ENCODE measurements at places on chromosomes 4 and X.

DNA sequence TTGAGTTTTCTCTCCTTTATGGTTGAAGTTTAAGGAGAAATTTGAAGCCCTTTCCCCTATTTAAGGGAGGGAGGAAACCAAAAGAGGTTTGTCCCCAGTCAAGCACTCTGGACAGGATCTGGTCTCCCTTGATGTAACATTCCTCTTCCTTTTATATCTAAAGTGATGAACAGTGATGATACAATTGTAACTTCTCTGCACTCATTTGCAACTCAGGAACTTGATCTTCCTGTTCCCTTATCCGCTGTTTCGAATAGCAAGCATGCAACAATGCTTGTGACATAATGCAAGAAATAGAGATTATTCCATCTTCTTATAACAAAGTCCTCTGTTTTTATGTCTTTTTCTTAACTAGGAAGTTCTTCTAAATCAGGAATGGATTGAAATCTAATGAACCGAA lies 18.3 kb downstream of the ALPK1 start:
- no peak for DNase-seq

DNA sequence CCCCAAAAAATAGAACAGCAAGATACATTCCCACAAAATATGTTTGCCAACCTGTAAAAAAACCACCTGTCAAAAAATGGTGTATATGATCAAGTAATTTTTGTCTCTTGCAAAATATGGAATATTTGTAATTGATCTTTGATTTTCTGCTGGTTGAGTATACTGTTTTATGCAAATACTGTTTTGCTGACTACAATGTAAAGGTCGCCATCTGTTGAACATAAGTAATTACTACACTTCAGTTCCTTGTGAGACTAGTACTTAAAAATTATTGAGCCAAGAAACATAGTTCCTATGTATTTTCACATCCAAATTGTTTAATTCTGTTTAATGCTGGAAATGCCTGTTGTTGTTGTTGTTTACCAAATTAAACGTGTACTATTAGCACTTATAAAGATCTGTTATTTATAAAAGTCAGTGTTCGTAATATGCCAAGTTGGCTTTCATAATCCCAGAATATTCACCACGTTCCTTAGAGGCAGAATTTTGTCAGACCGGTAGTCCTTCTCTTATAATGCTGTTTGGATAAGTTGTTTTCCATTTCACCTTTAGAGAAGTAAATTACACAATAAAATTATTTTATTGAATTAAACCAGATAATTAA lies 144.2 kb downstream of the PDLIM5 start:
- no peak for DNase-seq

- DNase-seq: no peak
These were observed 1.0 kb upstream of the TLR1 start for GRCh38 chr4:38805530-38806145.

GRCh38 chr4:118357601-118358000 lies 4.8 kb upstream of the PRSS12 start:
- no peak for DNase-seq

DNA sequence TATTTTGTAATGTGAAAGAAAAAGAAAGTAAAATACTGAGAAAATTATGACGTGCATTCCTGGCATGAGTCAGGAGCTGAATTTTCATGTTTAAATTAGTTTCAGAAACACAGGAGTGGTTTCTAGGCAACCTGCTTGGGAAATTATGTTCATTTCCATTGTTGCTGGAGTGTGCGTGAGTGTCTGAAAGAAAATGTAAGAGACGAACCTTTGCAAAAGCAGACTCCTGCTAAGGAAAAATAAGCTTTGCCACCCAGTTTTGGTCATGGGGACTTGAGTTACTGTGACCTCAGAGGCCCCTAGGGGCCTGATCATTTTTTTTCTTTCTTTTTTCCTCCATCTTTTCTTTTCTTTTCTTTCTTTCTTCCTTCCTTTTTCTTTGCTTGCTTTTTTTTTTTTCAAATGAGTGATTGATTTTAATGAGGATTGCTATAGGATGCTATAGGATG lies 18.8 kb upstream of the CHRNA9 start:
- no peak for DNase-seq

- DNase-seq: no peak
These were observed 75.2 kb upstream of the NUDT6 start for GRCh38 chr4:122997463-122998101.

GRCh38 chrX:30659421-30659820 lies 6.2 kb downstream of the GK start:
- no peak for DNase-seq

DNA sequence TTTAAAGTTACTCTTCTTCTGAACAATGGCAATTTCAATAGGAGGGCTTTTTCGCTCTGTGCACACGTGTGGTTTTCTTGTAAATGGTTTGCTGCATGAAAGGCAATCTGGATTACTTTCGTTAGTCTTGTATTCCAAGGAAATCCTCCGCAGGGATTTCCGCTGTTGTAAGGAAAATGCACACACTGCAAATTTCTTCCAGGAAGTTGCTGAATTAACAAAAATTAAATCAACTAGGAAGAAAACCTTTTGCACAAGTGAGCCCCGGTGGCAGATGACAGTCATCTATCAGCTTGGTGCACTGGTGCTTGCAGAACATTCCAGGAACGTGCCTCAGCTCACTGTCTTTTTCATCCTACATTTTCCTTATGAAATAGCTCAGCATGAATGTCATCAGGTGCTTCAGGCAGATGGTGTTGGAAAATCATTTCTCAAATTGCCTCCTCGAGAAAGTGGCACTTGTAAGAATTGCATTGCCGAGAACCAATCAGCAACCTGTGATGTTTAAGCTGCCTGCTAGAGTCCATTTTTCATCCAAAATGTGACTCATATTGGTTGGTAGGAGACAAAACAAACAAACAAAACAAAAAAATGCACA lies 272.4 kb upstream of the VCX start:
- DNase-seq: no peak

GRCh38 chr4:67674098-67674497 lies 26.9 kb downstream of the UBA6 start:
- peak; percentile 20 for DNase-seq

DNA sequence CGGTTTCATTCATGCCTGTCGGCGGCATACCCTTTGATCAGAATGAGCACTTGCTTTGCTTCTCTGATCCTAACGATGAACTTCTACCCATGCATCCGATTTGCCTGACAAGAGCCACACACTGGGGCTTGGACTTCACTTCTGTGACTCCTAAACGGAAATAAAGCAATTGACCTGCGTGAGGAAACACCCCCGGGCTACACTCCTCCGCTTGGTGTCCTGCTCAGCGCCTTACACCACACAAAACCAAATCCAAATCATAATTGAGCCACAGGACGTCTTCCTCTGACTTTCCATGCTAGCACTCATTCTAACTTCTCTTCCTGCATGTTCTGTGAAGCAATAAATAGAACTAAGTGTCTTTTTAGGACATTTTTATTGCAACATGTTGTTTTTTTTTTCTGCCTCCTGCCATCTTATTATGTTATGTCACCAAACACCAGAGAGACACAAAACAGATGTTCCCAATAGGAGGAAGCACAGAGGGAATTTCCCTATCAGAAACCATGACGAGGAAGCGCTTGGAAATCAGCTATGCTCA lies 110.8 kb upstream of the FAM9B start:
- peak; percentile 81 for DNase-seq

GRCh38 chrX:47232803-47233332 lies at the start of gene USP11:
Gene USP11 (plus strand): TSS chrX:47233009. CDS start chrX:47233044, 35 bp downstream.
- peak; percentile 76 for DNase-seq

DNA sequence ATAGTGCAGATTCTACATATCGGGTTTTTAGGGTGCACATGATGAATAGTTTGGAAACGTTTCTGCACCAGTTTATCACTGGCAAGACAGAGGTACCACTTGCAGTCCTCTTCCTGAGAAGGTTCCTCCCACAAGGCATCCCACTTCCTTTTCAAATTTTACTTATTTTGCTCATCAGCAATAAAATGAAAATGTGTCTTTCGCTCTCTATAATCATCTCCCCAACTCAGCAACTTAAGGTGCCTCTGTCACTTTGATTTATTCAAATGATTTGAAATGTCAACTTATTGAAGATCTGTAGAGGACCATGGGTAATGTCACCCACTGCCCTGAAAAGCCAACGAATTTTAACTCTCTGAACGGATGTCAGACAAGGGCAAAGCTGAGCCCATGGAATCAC lies 53.2 kb downstream of the VGLL1 start:
- no peak for DNase-seq

DNA sequence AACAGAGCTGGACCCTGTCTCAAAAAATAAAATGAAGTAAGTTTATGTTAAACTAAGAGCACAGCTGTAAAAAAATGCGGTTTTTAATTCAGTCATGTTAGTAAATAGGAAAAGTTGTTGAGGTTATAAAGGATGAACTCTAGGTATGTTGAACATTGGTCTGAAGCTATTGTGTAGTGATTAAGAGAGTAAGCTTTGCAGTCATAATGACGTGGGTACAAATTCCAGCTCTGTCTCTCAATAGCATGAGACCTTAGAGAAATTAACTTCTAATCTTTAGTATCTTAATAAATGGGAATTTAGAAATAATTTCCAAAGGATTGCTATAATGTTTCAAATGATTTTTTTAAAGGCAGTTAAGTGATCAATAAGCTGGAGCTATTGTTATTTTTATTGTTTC lies 2.9 kb upstream of the YTHDC1 start:
- DNase-seq: no peak

DNA sequence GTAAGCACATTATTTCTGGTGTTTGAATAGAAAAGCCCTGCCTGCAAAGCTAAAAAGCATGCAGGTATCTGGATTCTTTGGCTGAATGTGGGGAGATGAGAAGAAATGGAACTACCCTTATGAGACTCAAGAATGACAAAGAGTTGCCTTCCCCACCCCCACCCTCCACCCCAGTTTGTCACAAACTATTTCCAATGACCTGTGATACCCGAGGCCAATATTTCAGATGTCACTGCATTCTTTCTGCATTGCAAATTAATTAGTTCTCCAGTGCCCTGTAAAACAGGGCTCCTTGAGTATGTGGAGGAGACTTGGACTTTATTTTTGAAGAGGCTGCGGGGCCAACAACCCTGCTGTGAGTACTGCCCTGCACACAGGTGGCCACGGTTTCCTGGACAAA lies 116.4 kb downstream of the ZNF827 start:
- no peak for DNase-seq

GRCh38 chr4:1113311-1114009 lies at the start of gene RNF212:
Gene RNF212 (minus strand): TSS chr4:1113564. CDS start chr4:1113464, 100 bp downstream.
- peak; percentile 34 for DNase-seq

DNA sequence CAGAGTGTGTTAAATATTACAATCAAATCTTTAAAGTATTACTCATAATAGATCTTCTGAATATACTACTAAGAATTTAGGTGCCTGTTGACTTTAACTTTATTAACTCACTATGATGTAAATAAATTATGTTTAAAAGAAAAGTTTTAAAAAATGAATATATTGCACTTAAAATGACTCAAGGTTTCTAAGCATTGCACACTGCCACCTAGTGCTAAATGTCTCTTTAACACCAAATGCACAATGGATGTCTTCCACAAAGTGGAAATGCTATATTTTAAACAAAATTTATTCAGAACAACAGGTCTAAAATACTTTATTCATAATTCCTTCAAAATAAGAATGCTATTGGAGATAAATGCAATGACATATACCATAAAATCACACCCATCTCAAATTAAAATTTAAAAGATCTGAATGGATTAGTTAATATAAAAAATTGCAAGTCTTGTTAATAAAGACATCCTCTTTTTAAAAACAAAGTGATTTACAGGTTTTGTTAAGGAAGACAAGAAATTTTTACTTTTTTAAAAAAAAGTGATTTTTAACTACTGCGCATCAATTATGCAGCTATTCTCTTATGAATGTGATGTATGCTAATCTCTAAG lies 5.5 kb downstream of the INPP4B start:
- DNase-seq: no peak

DNA sequence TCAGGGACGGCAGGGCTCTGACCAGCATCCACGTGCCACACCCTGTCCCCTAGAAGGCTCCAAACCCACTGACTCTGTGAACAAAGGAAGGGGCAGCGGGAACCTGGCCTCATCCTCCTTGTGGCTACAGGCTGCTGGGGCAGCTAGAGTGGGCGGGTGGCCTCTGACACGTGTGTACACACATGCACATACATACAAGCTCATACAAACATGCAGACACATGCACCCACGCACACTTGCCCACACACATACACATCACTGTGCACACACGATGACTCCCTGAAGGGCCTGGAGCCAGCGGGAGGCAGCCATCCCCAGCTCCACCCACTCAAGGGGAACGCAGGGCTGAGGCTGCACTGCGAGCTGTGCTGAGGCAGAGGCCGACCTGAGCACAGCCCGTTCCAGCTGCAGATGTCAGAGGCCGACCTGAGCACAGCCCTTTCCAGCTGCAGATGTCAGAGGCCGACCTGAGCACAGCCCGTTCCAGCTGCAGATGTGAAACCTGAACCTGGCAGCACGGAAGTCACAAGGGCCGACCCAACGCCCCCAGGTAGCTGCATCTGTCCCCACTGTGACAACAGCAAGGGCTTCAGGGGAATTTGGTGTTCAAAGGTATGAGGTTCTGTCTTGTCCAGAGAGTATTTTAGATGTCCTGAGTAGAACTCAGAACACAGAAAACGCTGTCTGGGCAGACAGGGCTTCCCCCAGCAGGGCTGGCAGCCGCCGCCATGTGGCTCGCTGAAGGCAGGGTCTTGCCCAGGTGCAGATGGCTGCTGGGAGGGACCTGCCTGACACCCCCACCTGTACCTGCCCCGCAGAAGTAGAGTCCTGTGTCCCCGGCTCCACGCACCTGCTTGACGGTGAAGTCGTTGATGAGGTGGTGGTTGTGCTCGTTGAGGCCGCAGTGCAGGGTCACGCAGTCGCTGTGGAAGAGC lies 33.5 kb downstream of the CTBP1 start:
- no peak for DNase-seq

- peak; percentile 79 for DNase-seq
These were observed at the start of gene RASGEF1B for GRCh38 chr4:81471588-81472280. Gene RASGEF1B (minus strand): TSS chr4:81471907. CDS start chr4:81459508, 12,399 bp downstream.

- DNase-seq: no peak
These were observed 102.6 kb downstream of the PRDM5 start for GRCh38 chr4:120819805-120820437.

DNA sequence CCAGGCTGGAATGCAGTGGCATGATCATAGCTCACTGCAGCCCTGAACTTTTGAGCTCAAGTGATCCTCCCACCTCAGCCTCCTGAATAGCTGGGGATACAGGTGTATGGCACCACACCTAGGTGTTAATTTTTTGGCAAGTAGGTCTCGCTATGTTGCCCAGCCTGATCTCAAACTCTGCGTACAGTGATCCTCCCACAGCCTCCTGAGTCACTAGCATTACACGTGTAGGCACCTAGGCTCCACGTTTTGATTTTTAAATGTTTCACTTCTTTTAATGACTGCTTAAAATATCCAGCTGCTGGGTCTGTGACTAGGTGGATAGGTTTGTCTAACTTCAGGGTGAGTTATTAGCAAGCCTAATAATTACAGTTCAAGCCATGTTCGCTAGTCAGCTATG lies 44.5 kb downstream of the GATB start:
- DNase-seq: no peak

GRCh38 chr4:39497909-39498726 lies 29.1 kb downstream of the UGDH start:
- DNase-seq: no peak

GRCh38 chr4:6264225-6264540 lies 5.5 kb upstream of the WFS1 start:
- no peak for DNase-seq

- peak; percentile 97 for DNase-seq
These were observed 184.6 kb downstream of the OR13H1 start for GRCh38 chrX:131728295-131729145.

Measured in ELF-1 (cell line).